ENCODE measurements at places on chromosomes 6 and 20.

DNA sequence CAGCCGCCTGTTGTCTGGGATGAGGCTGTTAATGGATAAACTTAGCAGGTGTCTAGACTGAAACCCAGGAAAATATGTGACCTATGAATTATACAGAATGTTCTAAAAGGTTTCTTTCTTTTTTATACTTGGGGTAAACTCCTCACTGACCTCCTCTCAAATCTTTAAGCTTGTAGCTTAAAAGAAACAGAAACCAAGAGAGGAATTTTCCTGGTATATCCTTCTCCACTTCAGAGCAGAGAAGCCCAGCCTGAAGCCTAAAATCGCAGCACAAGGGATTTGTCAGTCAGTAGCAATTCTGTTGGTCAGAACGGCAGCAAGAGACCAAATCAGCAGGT lies 99.4 kb upstream of the RIPOR2 start:
- no peak for DNase-seq

GRCh38 chr20:52425701-52426100 lies 234.1 kb upstream of the ZFP64 start:
- no peak for DNase-seq

DNA sequence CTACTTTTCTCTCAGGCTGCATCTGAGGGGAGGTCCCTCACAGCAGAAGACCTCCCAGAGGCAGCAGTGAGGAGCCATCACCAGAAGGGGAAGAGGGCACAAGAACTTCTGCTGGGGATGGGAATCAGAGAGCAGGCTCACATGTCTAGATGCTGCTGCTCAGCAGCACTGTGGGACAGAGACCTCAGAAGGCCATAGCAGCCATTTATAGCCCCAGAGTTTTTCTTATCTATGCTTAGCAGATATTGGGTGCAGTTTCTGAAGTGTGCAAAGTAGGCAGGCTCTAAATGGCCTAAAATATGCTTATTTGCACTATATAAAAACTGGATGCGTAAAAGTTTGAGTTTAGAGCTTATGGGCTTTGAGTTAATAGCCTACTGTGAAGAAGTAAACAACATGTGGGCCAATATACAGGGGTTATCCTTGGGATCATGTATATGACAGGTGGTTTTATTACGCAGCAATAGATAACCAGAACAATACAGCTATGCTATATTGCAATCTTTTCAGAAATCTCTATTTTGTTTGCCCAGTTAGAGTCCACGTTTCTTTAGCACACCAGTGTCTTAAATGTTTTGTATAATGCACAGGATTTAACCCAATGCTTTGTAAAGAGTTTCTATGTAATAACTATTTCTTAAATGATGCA lies 60.2 kb upstream of the TMEM244 start:
- no peak for DNase-seq

- DNase-seq: no peak
Measured at GRCh38 chr6:119145111-119145510, 66.6 kb upstream of the FAM184A start.

- DNase-seq: no peak
Measured at GRCh38 chr6:120304223-120304622, 954.7 kb upstream of the MAN1A1 start.

GRCh38 chr6:112576423-112576822 lies 229.3 kb downstream of the RFPL4B start:
- no peak for DNase-seq

- DNase-seq: no peak
Measured at GRCh38 chr20:57702091-57702490, 7.7 kb downstream of the PMEPA1 start.

DNA sequence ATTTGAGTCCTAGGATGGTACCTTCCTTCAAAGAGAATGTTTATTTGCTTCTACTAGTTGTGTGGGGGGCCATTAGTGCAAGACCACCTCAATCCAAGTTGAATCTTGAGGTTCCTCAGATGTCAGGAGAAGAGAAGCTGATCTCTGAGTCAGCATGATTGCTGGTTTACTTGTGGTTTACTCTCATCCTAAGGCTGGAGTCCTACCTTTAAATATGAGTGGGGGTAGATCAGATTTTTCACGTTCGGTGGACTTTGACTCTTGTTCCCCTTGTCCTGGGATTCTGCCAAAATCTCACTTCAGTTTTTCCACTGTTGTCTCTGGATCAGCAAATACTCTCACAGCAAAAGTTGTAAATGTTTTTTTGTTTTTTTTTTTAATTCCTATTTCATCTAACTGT lies 84.6 kb upstream of the F13A1 start:
- no peak for DNase-seq

DNA sequence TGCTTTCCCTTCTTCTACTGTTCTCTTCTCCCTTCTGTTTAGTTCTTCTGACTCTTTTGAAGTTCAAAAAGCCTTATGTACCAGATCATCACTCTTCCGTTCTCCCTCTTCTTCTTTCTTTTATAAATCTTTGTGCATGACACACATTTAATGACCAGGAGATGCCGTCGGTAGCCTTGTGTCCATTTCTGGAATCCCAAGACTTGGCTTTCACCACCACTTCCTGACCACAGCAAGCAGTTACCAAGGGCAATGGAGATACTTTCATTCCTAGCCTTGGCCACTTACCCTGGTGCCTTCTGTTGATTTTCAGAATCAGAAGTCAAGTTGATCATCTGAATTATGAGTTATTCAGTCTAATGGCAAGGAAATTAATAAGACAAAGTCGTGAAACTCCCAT lies 268.5 kb upstream of the QKI start:
- DNase-seq: no peak
